ENCODE measurements at places on chromosomes 5 and 9.

DNA sequence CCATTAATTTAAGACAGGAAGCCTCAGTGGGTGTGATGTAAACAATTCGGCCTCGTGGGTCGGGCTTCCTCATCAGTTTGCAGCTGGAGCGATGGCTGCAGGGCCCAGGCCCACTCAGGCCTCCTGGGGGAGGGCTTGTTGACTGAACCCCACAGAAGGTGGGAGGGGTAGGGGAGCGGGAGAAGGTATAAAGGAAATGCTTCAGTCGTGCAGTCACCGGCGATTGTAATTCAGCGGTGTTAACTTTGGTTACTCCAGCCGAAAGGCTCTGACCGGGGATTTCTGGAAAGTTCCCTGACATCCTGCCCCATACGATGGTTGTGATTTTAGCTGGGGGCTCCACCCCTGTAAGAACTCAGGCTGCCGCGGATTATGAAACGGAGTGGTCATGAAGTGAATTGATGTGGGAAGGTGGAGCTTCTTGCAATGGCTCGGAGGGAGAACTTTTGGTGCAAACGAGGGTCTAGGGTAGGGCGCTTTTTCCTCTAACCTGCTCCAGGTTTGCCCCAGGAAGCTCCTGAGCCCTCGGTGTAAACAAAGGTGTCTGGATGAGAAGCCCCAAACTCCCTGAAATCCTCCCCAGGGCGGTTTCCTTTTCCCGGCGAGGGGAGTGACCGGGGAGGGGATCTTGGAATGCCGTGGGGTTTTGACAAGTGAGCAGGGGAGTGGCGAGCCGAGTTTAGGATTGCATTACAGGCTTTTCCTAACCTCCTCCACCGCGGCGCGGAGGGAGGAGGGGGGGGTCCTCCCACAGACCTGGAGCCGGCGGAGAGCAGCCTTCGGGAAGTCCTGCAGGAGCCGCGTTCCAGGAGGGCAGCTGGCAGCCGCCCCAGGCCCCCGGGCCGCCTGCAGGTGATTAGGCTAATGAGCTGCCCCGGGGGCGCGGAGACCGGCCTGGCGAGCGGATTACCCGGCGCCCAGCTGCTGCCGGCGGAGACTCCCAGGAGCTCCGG lies 215.5 kb downstream of the PDZD2 start:
- DNase-seq: no peak

- DNase-seq: no peak
These were observed 1060.6 kb upstream of the ACO1 start for GRCh38 chr9:31323726-31324444.

GRCh38 chr5:6221141-6221626 lies 157.2 kb downstream of the MED10 start:
- no peak for DNase-seq

GRCh38 chr5:34415559-34416198 lies 240.4 kb upstream of the RAI14 start:
- DNase-seq: peak; percentile 38

- peak; percentile 9 for DNase-seq
These were observed 35.0 kb upstream of the PCSK5 start for GRCh38 chr9:75855509-75855908.

DNA sequence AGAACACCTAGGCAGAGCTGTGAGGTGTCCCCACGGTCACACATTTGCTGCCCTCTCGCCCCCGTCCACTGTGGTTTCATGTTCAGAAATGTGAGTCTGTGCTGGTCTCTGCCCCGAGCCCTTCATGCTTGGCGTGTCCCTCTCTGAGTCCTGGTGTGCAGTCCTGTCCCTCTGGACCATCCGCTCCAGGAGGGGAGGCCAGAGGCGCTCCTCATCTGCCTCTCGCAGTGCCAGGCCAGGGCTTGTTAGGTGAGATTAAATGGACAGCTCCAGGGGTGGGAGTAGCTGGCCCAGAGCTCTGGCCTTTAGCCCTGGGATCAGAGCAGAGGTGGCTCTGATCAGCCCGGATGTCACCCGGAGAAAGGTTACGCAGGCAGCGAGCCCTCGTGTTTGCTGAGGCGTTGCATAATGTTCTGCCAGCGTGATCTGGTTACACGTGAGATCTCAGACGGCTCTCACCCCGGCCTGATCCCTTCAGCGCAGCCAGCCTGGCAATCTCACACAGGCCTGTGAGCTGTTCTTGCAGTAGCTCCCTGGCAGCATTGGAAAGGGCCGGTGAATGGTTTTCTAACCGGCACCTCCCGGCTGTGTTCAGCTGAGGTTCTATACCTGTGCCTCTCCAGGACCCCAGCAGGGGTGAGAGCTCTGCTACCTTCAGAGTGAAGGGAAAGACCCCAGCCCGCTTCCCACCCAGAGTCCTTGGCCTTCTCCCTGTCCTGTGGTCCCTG lies 24.5 kb downstream of the PTGES2 start:
- DNase-seq: no peak

- peak; percentile 64 for DNase-seq
These were observed 180.4 kb downstream of the GAS1 start for GRCh38 chr9:86766912-86767311.

DNA sequence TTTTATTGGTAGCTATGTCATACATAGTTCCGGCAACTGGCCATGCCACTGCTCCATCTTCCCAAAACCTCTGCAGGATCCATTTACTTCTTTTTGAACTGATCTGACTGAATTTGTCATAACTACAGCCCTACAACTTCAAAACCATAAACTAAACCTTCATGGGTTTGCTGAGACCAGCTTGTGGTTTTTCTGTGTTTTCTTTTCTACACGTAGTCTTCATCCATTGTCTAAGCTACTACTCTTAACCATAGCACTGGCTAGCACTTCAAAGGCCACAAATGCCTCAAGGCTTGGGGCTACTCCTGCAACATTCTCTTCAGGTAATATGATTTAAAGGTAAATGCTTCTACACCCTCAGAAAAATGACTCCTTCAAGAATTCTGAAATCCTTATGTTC lies 9.0 kb upstream of the KIF2A start:
- DNase-seq: no peak

DNA sequence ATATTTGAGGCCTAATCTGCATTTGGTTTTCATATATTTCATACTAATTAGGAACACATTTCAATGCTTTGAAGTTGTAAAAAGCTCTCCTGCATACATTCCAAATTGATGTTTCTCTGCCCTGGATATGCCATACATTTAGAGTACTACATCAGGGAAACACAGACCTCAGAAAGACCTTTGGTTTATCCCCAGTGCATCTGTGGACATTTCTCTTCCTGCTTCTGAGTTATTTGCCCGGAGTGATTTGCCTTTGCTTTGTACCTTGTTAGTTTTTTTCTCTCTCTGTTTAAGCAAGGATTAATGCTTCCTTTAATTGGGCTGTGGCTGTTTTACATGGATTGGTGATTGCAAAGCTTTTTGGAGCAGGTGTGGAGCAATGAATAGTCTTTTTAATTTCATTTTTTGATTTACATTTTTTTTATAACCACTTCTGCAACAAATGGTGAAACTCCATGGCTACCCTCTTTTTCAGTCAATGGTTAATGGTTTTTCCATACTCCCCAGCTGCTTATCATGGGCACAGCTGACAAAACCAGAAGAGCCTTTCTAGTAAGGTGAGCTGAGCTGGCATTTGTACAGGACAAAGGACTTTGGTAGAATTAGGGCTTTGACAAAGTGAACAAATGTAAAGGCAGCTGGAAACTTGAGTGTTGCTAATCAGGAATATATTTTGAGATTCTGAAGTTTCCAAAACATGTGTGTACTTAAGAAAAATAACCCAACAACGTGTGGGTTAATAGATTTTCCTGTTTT lies 54.2 kb downstream of the ZSWIM6 start:
- DNase-seq: no peak

GRCh38 chr5:114636271-114636670 lies 274.4 kb downstream of the KCNN2 start:
- no peak for DNase-seq

DNA sequence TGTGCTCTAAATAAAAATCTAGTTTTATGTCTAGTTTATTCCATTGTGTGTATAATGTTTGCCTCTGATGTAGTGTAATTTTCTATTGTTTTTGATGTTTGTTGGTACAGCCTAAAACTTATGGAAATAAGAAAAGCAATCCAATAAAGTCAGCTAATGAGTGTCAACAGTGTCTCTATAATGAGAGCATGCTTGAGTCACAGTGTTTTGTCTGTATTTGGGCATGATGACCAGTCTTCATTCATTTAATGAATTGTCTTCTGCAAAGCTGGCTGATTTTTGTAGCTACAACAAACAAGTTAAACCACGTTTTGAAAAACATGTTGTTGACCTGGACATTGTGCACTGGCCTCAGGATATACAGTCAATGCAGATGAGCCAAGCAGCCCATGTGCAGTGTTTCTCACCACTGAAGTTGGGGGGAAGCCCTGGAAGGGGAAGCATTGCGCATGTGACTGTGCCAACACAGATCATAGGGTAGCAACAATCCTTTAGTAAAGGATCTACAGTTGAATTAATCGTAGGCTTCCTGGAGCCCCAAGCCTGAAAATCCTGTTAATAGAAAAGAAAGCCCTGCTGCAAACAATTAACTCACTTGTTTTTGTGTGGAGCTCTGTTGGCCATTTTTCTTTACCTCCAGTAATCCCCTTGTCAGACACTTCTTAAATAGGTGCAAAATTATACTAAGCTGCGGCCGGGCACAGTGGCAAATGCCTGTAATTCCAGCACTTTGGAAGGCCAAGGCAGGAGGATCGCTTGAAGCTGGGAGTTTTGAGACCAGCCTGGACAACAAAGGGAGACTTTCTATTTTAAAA lies 88.0 kb downstream of the INIP start:
- DNase-seq: no peak

GRCh38 chr5:178489271-178489976 lies 100.8 kb downstream of the COL23A1 start:
- DNase-seq: no peak

- DNase-seq: no peak
These were observed 40.2 kb downstream of the STARD4 start for GRCh38 chr5:111472096-111472495.

DNA sequence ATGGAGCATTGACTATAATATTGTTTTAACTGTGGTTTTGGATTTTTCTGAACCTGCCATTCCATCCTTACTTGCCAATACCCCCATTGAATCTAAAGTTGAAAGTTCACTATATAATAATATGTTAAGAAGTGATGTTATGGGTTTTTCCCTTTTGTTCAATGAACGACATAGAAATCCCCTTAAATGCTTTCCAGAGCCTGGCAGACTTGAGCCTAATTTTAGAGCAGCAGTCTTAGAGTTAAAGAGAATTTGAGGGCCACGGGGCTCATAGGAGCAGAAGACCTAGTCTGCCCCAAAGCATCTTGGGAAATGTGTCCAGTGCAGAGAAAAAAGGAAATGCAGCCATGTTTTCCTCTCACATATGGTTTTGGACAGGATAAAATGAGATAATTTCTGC lies 146.1 kb upstream of the SLC44A1 start:
- DNase-seq: no peak

DNA sequence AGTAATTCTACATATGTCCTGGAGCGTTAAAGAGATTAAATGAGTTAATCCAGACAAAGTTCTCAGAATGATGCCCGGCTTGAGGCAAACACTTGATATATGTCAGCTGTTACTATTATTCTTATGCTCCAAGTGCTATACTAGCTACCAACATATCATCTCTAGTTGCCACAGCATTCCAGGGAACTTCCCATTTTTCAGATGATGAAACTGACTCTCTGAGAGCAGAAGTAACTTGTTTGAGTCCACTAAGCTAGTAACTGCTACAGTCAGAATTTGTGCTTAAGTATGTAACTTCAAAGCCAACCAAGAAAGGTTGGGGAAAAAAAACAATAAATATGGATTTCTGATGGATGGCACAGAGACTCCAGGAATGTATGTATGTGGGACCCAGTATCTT lies 98.1 kb downstream of the CDK5RAP2 start:
- no peak for DNase-seq

- peak; percentile 78 for DNase-seq
These were observed 18.6 kb upstream of the NOTCH1 start for GRCh38 chr9:136564379-136564988.

GRCh38 chr5:151042453-151043093 lies 22.2 kb downstream of the GPX3 start:
- no peak for DNase-seq

DNA sequence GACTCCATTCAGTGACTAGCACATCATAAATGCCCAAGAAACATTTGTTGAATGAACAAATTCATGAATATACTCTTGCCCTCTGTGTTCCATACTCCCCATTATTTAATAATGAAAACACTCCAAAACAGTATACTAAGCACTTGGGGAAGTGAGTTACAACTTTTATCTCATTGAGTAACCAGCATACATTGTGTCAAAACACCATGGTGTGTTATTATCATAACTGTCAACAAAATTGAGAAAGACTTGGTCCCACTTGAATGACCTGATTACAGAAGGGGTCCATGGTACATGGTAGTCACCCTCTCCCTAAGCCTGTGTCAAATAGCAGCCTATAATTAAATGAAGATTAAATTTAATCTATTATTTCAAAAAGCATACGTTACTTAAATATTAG lies 16.2 kb downstream of the ANKH start:
- no peak for DNase-seq

DNA sequence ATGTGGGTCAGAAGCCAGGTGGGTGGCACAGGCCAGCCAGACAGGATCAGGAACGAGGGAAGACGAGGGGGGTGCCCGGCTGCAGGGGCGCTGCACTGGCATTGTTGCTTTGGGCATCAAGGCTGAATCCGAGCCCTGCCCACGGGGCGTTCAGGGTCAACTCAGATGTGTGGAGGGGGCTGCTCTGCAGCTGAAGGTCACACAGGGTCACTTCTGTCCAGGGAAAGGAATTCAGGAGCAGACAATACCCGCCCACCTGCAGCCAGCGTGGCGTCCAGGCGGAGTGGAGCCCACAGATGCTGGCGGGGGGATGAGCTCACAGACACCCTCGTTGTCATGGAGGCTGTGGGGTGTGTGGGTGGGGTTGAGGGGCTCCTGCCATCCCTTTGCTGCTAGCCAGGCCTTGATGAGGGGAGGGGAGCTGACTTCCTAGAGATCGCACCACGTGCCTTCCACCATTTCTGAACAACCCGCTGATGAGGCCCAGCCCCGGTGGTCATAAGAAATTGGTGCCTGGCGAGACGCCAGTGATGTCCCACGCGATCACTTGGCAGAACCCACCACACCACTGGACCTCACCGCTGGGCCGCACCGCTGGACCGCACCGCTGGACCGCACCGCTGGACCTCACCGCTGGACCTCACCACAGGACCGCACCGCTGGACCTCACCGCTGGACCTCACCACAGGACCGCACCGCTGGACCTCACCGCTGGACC lies 31.2 kb downstream of the MRPL36 start:
- no peak for DNase-seq

- DNase-seq: peak; percentile 4
These were observed 147.0 kb downstream of the PSAT1 start for GRCh38 chr9:78443946-78444345.

- no peak for DNase-seq
These were observed 34.4 kb downstream of the GSN start for GRCh38 chr9:121302341-121302740.

Data from foreskin fibroblast (primary cell).